K562 (cell line): ENCODE measurements at places on chromosomes 3 and 15.
A peak's percentile ranks its signal among the peaks of the same experiment; 100 is the strongest.

DNA sequence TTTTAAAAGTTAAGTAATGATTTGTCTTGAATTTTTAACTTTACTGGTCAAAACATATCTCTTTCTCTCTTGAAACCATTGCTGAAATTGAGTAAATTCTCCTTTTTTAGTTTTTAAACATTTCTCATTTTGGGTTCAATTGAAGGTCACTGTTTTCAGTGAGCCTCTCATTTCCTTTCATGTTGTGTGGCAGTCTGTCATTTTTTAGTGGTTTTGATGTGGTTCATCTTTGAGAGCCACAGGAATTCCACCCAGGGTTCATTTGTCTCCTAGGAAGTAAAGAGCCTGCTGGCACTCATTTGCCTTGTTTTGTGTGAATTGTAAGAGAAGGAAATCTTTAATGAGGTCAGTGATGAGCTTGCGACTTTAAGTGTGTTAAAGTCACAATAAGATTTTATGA lies 10.4 kb downstream of the CLDN11 start:
- H3K27ac ChIP-seq = no peak overlapping the region
- no peak for DNase-seq
- peaks cover 5% of the 10 kb centered on the region; the same call in 1 of the 2 replicates for H3K4me1 ChIP-seq
- H3K4me3 ChIP-seq = no peak overlapping the region

GRCh38 chr3:184619369-184619768 lies 57.8 kb downstream of the EPHB3 start:
- no peak overlapping the region for H3K4me3 ChIP-seq
- no peaks in the 10 kb centered on the region for H3K4me1 ChIP-seq
- no peak for DNase-seq
- H3K36me3 ChIP-seq = no peaks in the 10 kb centered on the region
- H3K27me3 ChIP-seq = peaks cover 63% of the 10 kb centered on the region

- no peaks in the 10 kb centered on the region for H3K4me1 ChIP-seq
- no peaks in the 10 kb centered on the region for H3K27me3 ChIP-seq
- H3K4me3 ChIP-seq = no peak overlapping the region
- H3K36me3 ChIP-seq = no peaks in the 10 kb centered on the region
- DNase-seq = no peak
Measured at GRCh38 chr3:190721330-190721729, 141.2 kb downstream of the GMNC start.

GRCh38 chr15:51077221-51078153 lies 17.2 kb downstream of the TNFAIP8L3 start:
- peak; percentile 71 for DNase-seq
- no peak overlapping the region for H3K27ac ChIP-seq
- H3K36me3 ChIP-seq = no peaks in the 10 kb centered on the region
- 0 out of 2 replicates have a peak, but pooled peaks cover 4% of the 10 kb centered on the region for H3K27me3 ChIP-seq

DNA sequence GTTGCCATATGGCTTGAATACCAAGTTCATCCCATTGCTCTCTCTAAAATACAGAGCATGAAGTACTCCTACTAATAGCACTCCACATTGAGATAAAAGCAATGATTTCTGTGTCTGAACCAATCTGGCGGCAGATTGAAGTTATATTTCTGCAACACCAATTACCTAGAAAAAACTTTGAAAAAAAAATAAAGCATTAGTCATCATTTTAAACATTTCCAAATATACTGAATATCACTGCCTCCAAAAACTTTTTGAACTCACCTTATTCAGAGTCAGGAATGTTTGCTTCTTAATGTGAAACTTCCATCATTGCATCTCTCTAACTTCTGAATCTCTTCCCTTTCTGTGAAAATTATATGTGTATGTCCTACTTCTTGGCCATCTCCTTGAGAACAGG lies 540.5 kb downstream of the GRM7 start:
- no peak for DNase-seq
- no peaks in the 10 kb centered on the region for H3K36me3 ChIP-seq
- H3K27me3 ChIP-seq = no peaks in the 10 kb centered on the region
- H3K4me1 ChIP-seq = no peaks in the 10 kb centered on the region
